ENCODE measurements at places on chromosomes 1 and 21.

DNA sequence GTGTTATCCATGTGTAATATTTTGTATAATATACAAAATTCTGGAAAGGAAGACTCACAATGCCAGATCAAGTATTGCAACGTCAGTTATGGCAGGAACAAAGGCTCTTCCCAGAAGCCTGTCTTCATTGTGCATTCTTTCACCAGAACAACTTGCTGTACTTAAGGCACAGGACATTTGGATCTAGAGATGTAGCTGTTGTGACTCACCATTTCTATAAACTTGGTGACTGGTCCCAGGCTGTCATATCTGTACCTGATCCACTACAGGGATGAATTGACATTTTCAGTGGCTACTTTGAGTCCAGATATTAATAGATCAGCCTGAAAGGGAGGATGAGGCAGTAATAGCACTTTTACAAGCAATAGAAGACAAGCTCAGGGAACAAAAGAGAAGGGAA is 299.8 kb downstream of the DISC1 start:
- no peak for DNase-seq

GRCh38 chr1:157139052-157139715 is 989 bp upstream of the ETV3 start:
- DNase-seq, result no peak

GRCh38 chr1:44698138-44698537 is 23.6 kb downstream of the ARMH1 start:
- DNase-seq, result no peak

- no peak for DNase-seq
Measured at GRCh38 chr1:152313970-152314369, 11.1 kb downstream of the FLG start.

- no peak for DNase-seq
Measured at GRCh38 chr1:227378871-227379554, 60.7 kb upstream of the CDC42BPA start.

DNA sequence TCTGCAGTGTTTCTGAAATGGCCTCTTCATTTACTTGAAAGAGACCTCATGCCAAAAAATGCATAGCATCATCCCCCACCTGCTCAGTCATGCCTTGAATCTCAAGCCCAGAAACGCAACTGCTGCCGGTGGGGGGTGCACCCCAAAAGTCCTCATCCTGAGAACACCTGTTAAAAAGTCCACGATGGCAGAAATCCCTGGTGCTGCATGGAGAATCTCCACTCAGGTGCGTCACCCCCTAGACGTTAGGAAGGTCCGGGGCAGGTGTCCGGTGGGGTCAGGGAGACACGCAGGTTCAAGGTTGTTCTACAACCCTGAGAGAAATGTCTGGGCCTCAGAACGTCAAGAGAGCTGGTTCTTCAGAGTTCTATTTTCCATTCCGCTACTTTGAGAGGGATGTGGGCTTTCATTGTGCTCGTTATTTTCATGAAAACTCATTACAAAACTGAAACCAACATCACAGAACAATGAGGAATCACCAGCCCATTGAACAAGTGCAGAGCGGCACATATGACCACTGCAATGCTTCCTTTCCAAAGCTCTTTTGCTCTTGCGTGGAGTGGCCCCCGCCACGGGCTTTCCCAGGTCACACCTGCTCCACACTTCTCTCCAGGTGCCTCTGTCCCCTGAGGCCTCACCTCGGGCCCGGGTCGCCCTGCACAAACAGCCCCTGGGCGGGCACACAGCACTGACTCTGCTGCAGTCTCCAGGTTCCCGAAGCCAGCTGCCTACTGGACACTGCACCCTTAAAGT is 201.9 kb downstream of the TOMM20 start:
- no peak for DNase-seq

DNA sequence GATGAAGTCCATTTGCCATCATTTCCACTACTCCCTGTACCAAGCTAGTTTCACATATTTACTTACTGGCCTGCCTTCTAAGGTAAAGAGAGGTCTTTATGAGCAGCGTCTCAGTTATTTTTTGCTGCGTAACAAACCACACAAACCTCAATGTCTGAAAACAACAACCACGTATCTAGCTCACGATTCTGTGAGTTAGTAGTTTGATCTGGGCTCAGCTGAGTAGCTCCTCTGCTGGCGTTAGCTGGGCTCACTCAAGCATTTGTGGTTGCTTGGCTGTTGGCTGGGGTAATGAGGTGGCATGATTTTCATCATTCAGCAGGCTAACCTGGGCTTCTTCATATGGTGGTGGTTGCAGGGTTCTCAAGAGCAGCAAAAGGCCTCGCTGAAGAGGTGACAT is 225.4 kb downstream of the FOXD2 start:
- DNase-seq, result no peak

- DNase-seq, result no peak
Measured at GRCh38 chr1:198669023-198669698, 30.3 kb downstream of the PTPRC start.

- DNase-seq, result no peak
Measured at GRCh38 chr1:155645034-155645598, 35.1 kb downstream of the MSTO1 start.

DNA sequence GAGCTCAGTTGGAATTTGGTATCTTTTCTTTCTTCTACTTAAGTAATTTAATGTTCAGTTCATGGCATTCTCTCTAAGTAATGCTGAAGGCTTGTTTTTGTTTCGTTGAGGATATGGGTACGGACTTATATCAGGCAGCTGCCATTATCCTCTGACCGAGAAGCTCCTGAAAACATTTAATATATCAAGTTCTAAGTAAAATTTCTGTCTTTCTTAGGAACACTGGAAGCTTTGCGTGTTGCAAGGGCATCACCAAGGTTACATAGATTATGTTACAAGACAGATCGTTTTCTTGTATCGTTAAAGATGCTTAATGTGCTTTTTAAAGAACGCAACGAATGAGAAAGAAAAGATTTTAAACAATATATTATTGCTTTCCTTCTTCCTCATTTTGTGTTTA is 1.0 kb upstream of the GALNT2 start:
- DNase-seq, result no peak

GRCh38 chr1:244356376-244356775 is 95.3 kb downstream of the ADSS2 start:
- DNase-seq, result no peak

DNA sequence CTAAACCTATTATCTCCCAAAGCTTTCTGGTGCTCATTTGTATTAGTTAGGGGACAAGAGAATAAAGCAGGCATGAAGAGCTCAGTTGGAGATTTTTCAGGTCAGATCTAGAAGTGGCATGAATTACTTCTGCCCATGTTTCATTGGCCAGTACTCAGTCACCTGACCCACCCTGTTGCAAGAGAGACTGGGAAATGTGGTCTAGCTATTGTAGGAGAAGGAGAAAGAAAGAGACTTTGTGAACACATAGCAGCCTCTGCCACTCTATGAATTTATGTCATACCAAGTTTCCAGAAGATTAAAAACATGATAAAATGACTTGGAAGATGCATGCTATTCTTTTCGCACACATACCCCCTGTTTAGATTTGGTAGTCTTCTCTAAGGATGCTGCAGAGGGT is 302.3 kb upstream of the RUNX1 start:
- no peak for DNase-seq

DNA sequence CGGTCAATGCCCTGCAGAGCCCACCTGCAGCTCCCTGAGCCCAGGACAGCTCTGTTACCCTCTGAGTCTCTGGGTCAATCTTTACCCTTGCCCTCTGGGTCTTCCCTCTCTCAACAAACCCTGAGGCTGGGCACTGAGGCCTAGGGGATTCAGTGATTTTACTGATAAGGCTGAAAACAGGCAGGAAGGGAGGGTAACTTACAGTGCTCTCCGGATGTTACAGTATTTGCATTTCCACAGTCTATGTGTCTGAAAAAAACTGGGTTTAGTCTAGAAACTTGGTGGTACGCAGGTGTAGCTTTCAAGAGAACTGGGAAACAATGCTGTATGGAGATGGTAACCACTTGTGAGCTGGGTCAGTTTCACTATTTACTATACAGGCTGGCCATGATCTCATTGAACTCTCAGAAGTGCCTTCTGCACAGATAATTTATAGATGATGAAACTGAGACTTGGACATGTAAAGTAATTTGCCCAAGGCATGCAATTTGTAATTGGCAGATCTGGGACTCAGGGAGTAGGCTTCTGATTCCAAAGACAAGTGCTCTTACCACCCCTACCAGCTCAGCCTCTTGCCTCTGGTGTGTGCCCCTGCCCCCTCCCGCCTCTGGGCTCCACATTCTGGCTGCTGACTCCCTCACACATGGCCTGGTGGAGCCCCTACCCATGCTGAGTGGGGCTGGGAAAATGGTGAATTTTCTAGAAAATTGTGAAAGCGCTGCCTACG is 48.8 kb downstream of the TENT5C start:
- DNase-seq, result no peak

- DNase-seq, result no peak
Measured at GRCh38 chr1:171258429-171258828, 10.1 kb downstream of the FMO1 start.

GRCh38 chr1:44421446-44421884 is 16.4 kb downstream of the RNF220 start:
- no peak for DNase-seq

DNA sequence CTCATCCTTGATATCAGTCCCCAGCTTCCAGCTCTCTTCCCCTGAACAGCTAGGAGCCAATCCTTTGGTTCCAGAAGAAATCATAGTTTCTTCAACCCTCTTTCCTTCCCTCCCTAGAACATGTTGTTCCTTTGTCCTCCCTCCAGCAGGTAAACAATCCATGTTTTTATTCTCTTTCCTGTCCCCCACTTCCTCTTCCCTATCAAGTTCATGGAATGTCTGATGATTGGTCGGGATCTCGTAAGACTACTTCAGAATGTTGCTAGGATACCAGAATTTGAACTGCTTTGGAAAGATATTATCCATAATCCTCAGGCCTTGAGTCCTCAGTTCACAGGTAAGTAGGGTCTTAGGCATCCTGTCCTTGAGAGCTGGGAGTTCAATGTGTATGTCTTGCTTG is 23.1 kb upstream of the SLC27A3 start:
- DNase-seq, result no peak

GRCh38 chr1:169999761-170000160 is 74.7 kb downstream of the KIFAP3 start:
- no peak for DNase-seq

GRCh38 chr1:226404063-226404903 is 3.6 kb downstream of the PARP1 start:
- DNase-seq, result no peak

- no peak for DNase-seq
Measured at GRCh38 chr1:214953901-214954616, 128.5 kb upstream of the KCNK2 start.

- DNase-seq, result no peak
Measured at GRCh38 chr1:176056312-176056711, 150.8 kb downstream of the COP1 start.

GRCh38 chr1:221276896-221277409 is 397.7 kb downstream of the HLX start:
- no peak for DNase-seq

DNA sequence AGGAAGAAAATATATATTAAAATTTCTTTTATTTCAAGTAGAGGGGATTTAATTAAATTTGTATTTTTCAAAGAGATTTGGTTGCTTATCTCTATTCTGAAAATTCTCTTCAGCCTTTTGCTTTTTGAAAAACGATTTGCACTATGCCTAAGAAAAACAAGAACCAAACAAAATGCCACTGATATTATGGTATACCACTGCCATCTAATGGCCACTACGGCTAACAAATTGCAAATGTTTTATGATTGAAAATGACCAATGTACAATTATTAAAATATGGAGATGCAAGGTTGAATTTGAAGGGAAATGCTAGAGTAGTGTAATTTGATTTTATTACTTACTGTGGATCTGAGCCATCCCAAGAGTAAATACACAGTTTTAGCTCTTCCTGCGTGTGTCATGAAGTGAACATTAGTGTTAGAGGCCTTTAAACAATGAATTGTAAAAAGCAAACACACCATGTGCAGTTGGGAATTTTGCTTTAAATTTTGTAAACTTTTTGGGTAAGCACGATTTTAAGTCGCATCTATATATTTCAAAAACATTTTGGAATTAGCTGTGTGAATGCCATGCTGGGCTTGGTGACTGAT is 137.4 kb upstream of the USP25 start:
- DNase-seq, result no peak

DNA sequence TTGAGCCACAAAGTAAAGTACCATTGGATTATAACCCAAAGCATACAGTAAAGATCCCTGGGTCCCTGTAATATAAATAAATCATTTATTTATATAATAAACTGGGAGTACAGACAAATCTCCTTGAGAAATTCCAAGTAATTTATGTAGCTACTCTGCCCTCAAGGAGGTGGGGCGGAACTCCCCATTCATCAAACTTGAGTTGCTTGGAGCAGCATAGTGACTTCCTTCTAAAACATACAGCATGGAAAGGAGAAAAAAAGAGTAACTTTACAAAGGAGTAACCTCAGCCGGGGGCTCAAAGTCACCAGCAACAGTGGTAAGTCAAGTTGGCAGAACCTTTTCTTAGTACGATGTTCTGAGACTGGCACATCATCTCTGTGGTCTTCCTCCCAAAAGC is 4.5 kb downstream of the LAPTM5 start:
- DNase-seq, result no peak

DNA sequence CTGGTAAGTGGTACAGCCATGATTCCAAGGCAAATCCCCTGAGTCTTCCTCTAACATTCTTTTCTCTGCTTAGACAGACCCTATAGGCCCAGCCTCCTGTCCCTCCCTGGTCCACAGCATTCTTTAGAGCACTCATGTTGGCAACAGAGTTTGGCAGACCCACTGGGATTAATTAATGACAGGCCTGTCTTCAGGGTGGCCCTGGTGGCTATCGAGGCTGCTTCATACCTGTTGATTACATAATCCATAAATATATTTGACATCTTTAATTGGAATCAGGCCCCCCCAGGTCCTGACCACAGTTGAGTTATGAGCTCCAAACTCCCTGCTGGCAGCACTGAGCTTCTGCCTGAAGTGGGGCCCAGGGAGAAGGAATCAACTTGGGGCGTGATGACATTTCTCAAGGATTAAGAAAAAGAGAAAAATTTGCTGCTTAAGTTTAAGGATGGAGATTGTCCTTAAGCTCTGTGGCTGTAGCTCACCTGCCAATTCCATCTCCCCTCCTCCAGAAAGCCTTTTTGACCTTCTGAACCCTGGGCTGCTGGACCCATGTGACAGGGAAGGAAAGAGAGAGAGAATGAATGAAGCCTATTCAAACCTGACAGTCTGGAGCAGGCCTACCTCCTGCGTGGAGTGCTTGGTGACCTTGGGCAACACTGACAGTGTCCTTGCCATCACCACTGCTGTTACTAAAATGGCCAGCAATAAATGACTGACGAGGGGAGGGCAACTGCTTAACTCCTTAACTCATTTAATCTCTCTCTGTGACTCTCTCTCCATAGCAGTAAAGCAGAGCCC is 156.6 kb downstream of the TRABD2B start:
- no peak for DNase-seq

DNA sequence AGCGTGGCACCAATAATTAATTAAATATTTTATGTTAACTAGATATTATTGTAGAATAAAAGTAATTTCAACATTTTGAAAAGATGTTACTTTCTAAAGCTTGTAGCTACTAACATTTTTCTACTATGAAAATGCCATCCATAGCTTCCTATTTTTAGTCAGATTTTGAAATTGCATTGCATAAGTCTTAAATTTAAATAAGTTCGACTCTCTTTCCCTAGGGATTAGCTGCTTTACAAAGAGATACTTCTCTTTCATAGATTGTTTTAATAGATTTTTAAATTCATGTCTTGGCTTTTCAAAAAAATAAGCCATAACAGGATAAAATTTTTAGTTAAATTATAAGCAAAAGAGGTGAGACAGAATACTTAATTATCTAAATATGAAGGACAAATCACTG is 1279.6 kb downstream of the KCNT2 start:
- DNase-seq, result no peak

GRCh38 chr21:35083246-35083645 is 34.1 kb upstream of the RUNX1 start:
- no peak for DNase-seq

Data from T-cell (primary cell).